Body of pancreas (tissue), 4 donors: ENCODE measurements at places on chromosomes 5 and 9.

- no peak for DNase-seq
Measured at GRCh38 chr5:56167519-56167918, 65.6 kb downstream of the ANKRD55 start.

DNA sequence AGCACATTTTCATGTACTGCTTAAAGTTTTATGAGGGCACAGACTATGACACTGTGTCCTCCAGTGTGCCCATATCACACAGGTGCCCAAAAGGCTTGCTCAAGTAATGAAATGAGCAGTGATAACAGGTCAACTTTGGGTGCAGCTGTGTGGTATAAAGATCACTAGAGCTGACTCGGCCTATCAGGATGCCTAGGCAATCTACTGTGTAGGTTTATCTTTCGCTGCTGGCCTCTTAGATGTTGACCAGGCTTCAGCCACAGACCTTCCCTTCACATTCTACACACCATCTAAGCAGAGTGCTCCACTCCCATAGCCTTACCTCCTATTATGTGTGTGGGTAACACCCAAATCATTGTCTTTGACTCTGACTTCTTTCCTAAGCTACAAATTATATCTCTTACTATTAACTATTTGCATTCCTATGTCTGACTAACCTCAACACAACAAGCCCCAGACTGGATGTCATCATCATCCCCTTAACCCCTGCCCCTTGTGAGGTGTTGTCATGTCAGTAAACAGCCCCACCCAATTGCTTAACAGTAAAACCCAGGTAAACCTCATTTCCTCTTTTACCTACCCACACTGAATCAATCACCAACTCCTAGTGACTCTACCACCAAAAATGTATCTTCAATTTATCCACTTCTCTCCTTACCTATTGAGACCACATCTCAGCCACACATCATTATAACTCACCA is 2.5 kb downstream of the SREK1IP1 start:
- no peak for DNase-seq

- no peak for DNase-seq
Measured at GRCh38 chr5:55062039-55062779, 38.2 kb downstream of the GZMK start.

DNA sequence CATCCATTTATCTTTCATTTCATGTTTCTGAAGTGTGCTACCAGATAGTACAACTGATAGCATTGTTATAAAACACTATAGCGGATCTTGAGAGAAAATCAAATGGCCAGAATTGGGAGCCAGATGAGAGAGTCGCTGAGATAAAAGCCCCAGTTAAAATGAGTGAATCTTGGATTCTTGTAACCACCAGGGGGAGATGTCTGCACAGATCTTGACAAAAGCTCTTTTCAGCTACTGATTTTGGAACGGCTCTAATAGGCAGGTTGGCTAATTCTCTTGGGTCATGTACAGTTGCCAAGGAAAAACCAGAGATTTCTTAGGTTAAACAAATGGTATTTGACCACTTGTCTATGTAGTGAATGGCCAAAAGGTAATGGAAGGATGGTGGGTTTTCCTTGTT is 21.7 kb downstream of the F2RL2 start:
- peak; percentile 35 for DNase-seq

DNA sequence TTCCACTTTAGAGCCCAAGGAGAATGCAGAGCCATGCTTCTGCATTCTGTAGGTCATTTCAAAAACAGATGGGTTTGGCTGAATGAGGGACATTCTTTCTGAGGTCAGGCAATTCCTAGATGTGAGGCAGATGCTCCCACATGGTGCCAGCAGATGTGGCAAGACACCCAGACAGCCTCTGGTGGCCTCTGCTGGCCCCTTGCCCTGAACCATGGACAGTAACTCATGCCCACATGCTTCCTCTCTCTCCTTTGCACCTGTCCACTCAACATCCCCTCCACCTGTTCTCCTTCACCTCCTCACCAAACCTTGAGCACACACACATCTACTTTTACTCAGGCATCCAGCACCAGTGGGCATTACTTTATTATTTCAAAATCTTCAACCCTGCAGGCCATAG is 252.3 kb downstream of the DNAH5 start:
- no peak for DNase-seq

- DNase-seq = no peak
Measured at GRCh38 chr5:173855995-173856656, 32.0 kb upstream of the CPEB4 start.

DNA sequence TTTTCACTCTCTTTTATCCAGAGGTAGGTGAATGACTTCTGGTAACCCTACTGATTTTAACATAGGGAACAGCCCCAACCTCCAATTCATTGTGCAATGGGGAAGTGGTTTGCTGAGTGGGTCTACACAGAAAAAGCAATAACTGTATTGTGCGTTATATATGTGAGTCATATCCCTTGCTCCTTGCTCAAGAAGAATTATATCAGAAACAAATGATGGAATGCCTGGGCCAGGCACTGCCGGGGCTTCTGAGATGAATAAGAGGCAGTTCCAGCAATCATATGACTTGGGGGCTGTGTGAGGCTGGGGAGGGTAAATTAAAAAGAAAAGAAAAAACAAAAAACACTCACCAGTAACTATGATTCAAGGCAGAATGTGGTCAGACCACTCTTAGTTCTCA is 79.2 kb upstream of the ABCA1 start:
- DNase-seq = peak; percentile 55

GRCh38 chr5:179758955-179759354 is 26.3 kb downstream of the MAML1 start:
- DNase-seq = no peak

GRCh38 chr5:154514331-154514730 is 36.3 kb upstream of the HAND1 start:
- no peak for DNase-seq

- DNase-seq = no peak
Measured at GRCh38 chr5:4716781-4717180, 423.3 kb upstream of the ADAMTS16 start.

DNA sequence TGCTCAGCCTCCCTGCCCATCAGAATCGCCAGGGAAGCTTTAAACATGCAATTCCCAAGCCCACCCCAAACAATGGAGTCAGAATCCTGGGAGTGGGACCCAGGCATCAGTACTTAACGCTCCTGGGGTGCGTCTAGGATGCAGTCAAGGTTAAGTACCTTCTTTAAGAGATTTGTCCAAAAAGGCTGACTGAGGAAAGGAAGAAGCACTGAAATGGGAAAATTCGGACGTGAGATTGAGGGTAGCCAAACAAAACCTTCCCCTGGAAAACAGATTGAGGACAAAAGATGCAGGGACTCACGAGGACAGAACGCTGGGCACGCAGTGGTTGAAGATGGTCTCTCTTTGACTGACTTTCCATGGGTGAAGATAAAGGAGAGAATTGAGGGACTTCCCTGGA is 143.5 kb downstream of the MTX3 start:
- DNase-seq = no peak

DNA sequence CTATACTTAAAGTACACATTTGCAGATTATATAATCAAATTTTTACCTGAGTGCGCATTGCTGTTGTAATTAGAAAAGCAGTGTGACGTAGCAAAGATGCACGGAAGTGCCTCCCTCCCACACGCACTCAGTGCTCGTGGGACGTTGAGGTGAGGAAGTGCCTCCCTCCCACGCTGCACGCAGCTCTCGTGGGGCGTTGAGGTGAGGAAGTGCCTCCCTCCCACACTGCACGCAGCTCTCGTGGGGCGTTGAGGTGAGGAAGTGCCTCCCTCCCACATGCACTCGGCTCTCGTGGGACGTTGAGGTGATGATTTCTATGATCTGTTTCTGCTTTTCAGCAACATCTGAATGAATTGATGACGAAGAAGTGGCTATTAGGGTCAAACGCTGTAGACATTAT is 21.0 kb downstream of the EXOC3 start:
- DNase-seq = no peak

GRCh38 chr5:122874179-122874875 is 28.9 kb downstream of the SNX24 start:
- DNase-seq = no peak

GRCh38 chr5:95220381-95220780 is 64.5 kb downstream of the MCTP1 start:
- DNase-seq = no peak

DNA sequence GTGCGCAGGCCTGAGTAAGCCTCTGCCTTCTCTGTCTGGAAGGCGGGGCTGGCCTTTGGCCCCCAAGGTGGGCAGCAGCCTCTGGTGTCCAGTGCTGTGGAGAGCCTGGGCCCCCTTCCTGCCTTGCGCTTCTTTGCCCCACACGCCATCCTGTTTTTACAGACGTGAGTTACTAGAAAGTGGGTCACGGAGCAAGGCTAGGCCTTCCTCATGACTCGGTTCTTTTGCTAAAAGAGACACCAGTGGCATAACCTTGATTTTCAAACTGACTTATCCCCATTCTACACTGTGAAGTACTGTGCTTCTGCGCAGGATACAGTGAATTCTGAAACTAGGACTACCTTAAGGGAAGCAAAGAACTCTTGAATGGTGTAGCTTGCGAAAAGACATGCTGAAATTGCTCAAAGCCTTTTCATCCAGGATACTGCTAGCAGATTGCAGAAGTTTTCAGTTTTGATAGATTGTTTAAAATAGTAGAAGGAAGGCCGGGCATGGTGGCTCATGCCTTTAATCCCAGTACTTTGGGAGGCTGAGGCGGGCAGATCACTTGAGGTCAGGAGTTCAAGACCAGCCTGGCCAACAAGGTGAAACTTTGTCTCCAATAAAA is 7.2 kb downstream of the ROPN1L start:
- DNase-seq = no peak

- no peak for DNase-seq
Measured at GRCh38 chr5:88805151-88805784, 77.7 kb downstream of the MEF2C start.

DNA sequence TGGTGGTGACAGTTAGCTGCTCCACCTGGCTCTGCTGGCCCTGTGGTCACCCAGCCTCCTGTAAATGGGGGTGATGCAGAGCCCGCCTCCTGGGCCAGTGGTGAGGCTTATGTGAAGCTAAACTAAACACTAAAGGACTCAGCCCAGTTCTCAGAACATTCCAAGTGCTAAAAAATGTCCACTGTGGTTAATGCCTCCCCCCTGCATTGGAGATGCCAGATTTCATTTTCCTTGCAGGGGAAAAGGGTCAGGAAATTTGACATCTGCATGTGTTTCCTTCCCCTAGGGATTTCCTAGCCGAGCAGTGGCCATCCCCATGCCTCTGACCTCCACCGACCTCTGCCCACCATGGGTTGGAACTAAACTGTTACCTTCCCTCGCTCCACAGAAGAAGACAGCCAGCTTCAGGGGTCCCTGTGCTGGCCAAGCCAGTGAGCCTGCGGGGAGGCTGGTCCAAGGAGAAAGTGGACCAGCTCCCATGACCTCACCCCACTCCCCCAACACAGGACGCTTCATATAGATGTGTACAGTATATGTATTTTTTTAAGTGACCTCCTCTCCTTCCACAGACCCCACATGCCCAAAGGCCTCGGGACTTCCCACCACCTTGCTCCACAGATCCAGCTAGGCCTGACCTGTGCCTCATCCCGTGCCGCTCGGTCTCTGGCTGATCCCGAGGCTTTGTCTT is 13.0 kb downstream of the CD74 start:
- no peak for DNase-seq

DNA sequence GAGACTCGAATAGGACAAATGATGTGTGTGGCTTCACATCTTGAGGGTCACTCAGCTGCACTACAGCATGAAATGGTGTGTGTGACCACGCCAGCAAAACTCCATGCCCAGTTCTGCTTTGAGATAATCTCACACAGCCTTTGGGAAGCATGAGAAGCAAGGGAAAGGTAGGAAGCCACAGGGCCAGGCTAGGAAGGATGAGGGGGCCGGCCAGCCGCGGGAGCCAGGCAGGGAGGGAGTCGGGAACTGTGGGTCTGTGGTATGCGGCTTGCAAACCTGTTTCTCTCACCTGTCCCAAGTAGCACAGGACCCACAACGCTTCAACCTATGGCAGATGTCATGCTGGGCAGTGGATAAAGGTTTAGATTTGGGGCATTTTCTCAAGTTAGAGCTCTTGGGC is 142.0 kb downstream of the HSPA4 start:
- no peak for DNase-seq

GRCh38 chr9:35285731-35286130 is 123.9 kb downstream of the UNC13B start:
- no peak for DNase-seq

GRCh38 chr5:120446068-120446492 is 18.0 kb upstream of the PRR16 start:
- no peak for DNase-seq
